ENCODE measurements at places on chromosomes 4 and X.

DNA sequence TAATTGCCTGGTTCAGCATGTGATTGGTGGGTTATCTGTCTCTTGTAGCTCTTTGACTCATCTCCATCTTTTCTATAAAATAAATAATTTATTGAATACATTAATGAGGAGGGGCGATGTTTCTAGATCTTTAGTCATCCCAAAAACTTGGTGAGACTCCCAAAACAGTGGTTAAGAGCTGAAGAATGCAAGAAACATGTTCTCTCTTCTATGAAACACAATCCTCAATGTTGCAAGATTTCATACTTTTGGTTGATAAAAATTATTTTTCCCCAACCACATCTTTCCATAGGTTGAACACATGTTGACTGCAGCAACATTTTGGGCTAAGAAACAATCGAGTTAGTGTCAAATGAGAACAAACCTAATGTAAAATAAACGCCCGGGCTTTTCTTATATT lies 1.2 kb upstream of the TMEM47 start:
- peak; percentile 1 for DNase-seq

DNA sequence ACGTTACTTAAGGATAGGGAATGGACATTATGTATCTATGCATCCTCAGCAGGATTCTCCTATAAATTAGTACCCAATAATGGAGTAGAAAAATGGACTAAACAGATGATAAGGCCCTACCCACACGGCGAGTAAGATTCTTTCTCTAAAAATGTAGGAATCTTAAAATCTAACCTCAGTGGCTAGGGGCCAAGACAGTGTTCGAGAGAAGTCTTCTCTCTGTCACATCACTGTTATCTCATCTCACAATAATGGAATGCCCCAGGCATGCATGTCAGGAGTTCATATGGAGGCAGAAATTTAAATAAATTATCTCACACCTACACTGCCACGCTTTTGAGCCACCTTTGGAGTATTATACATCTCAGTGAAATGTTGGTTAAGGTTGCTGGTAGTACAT lies 132.9 kb downstream of the LDB2 start:
- DNase-seq, result no peak

- no peak for DNase-seq
Measured at GRCh38 chr4:96173756-96174155, 333.9 kb downstream of the PDHA2 start.

DNA sequence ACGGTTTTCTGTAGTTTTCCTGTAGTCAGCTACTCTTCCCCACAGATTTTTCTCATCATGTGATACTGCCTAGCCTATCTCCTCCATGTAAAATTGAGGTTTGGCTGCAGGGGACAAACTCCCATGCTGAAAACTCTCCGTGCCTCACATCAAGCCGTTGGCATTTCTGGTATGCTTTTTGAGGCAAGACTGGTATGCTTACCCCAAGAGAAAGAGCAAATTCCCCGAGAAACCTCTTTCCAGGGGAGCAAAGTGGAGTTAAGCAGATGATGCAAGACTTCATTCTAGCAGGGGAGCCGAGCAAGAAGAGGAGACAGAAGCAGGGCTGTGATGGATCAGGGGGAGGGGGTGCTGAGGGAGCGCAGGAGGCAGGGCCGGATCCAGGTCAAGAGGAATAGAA lies 4.8 kb downstream of the SOWAHD start:
- peak; percentile 39 for DNase-seq

GRCh38 chr4:171025776-171026175 lies 787.4 kb upstream of the GALNTL6 start:
- DNase-seq, result no peak

- no peak for DNase-seq
Measured at GRCh38 chr4:184818216-184818564, 7.6 kb downstream of the ACSL1 start.

- no peak for DNase-seq
Measured at GRCh38 chr4:146255463-146255862, 41.1 kb downstream of the REELD1 start.

DNA sequence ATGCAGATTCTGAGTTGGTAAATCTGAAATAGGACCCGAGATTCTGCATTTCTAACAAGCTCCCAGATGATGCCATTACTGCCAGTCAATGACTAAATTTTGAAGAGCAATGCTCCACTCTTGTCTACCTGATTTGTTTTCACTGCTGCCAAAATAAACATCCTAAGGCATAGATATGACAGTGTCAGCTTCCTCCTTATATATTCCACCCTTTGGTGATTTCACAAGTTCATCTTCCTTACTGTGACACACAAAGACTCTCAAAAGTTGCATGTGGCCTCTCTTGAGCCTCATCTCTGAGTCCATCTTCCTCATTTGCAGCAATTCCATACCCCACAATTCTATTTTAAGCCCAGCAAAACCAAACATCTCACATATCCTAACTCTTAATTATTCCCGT lies 110.9 kb downstream of the FBXW7 start:
- DNase-seq, result no peak

DNA sequence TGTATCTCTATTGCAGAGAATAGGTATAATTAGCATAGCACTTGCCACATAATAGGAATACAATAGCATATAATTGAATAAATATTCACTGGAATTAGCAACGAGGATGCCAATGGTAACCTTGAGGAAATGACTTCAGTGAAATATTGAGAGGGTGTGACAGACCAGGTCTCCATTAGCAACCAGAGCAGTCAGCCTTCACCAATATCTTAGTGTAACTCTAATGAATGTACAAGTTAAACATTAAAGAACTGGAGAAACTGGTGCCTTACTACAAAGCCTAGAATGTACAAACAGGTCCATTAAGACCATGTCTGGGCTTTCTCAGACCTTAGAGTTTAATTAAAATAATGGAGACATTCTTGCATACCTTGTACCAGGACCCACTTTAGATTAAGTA lies 143.0 kb downstream of the MAGEB17 start:
- DNase-seq, result no peak

DNA sequence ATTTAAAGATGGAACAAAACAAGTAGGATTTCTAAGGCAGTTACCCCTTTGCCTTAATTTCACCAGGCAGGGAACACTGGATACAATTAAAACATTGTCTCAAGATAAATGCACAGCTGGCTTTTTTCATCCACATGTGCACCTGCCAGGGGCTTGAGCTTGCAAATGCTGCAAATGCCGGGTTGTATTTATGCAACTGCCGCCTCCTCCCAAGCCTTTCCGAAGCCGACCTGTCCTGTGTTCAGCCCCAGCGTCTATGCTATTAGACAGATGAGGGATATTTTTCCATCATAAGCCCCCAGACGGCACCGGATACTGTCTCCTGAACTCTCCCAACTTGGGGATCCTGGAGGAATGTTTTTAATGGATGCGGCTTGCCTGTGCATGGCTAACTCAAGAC lies 251.6 kb downstream of the CRLF2 start:
- DNase-seq, result no peak

- DNase-seq, result no peak
Measured at GRCh38 chr4:165403637-165404036, 24.8 kb downstream of the CPE start.

DNA sequence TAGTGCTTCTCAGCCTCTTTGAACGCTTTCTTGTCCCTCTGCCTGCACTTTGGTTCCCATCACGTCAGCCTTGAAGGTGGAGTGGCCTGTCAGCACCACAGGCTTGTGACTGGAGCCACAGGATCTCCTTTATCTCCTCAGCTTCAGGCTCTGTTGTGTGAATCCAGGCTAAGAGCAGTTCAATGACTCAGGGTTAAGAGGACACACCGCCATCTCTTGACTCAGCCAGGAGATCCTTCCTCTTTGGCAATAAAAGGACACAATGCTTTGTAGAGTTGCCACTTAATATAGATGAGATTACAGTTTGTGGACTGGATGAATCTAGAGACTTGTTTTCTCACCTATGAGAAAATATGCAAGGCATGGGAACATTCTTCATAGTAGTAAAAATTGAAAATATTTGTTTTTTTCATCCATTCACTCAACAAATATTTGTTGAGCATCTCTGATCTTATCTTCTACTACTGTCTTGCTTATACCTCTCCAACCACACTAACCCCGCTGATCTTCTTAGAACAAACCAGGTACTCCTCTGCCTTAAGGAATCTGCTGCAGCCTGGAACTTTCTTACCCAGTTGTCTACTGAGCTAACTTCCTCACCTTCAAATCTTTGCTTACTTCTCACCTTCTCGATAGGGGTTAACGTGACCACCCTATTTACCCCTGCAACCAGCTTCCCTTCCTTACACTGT lies 62.3 kb downstream of the UCHL1 start:
- DNase-seq, result no peak

- peak; percentile 1 for DNase-seq
Measured at GRCh38 chr4:112938461-112939058, 110.9 kb upstream of the ANK2 start.

GRCh38 chrX:153984351-153985178 lies 12.0 kb downstream of the TMEM187 start:
- DNase-seq, result no peak

GRCh38 chr4:92303621-92304027 lies at the start of gene GRID2:
Gene GRID2, plus strand, starts transcription at chr4:92303966.
- DNase-seq, result no peak

DNA sequence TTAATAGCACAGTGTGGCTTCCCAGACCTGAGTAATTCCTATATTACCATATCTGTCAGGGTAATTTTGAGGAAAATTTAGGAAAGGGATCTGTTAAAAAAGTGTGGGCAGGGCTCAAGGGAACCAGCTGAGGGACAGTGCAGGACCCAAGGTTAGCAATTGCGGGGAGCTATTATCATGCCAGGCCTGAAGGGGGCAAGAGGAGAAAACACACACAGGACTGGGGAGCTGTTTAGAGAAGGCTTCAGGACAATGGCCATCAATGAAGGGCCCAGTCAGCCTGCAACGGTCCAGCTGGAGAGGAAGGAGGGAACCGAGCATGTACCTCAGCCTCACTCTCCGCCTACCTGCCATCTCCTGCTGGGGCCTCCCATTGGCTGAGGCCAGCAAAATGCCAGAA lies 19.0 kb upstream of the NHS start:
- no peak for DNase-seq

DNA sequence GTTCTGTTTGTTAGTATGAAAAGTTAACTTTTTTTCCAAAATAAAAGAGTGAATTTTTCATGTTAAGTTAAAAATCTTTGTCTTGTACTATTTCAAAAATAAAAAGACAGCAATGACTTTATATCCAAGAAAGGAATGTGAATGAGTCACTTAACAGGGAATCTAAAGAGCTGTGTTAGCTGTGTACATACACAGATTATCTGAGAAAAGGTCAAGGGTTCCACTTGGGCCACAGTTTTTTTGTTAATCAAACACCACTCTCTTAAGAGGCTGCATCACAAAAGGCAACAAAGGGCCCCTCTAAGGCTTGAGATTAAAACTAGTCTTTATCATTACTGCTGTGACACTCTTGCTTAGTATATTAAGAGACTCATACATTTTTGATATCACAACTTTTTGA lies 82.1 kb downstream of the FIP1L1 start:
- DNase-seq, result no peak

GRCh38 chrX:152632445-152633097 lies 5.1 kb upstream of the GABRQ start:
- DNase-seq, result peak; percentile 6

- no peak for DNase-seq
Measured at GRCh38 chr4:111797455-111798163, 347.6 kb upstream of the FAM241A start.

DNA sequence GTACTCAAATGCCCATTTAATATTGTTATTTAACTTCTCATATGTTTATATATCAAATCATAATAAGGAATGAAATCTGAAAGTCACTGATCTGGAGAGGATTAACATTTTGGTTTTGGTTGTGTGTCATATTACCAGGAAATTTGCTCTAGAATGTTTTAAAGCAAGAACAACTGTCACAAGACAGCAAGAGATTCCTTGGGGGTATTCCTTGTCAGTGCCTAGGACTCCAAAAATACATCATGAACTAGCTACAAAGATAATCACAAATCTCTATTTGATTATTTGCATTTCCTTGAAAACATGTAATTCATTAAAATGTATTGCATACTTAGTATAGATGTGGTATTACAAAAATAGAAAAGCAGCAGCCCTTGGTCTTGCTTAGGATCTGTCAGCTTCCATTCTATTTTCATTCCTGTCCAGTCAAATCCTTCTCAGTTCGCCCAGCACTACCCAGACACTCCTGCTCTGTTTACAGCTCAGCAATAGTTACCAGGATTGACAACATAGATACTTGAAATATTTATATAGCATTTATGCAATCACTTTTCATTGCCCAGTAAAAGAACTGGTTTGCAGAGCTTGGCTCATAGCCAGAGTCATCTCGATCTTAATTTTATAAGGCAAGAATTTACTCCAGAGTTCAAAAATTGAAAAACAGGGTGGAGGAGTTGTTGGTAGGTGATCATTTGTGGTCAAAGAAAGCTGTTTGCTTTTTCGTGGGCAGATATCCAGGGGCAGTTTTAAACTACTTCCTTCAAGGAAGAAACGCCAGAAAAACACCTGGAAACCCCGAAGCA lies 9.2 kb upstream of the BMP3 start:
- no peak for DNase-seq

- no peak for DNase-seq
Measured at GRCh38 chrX:46820391-46821100, 16.3 kb upstream of the RP2 start.

DNA sequence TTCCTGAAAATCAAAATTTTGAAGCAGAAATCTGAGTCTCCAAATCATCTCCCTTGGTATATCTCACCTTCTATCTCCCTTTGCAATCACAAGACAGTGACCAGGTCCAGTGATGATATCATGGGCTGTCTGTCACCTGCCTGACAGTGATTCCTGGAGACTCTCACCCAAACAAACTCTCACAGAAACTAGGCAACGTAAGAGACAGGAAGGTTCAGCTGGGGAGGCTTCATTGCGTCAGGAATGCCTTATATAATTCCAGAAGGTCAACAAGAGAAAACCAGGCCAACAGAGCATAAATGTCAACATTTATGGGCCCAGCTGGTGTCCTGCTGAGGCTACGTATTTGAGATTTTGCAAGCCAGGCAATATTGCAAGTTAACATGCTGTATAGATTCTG lies 412.7 kb downstream of the KCNIP4 start:
- DNase-seq, result no peak

DNA sequence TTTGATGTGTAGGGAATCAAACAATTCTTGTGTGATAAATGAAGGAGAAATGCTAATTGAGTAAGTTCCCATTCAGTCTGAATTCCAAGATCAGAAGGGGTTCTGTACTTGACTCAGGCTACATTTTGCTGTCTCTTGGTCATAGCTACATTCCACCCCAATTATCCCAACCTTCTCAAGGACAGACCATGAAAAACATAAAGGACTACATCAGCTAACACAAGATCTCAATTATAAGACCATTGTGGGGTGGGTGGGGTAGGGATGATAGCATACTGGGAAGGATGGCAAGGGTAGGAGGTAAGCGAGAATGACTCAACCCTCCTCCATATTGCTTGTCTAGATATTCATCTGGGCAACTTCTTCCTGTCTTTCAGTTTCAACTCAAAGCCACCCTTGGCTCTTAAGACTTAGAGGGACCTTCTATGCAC lies 87.4 kb upstream of the ETNPPL start:
- no peak for DNase-seq

All from AG04450 (cell line).